ENCODE measurements at places on chromosomes 1 and 21. TPM values are rescaled to one million over a fixed set of nuclear protein-coding genes. Genes with fewer than 3 reads are reported as not detected.

DNA sequence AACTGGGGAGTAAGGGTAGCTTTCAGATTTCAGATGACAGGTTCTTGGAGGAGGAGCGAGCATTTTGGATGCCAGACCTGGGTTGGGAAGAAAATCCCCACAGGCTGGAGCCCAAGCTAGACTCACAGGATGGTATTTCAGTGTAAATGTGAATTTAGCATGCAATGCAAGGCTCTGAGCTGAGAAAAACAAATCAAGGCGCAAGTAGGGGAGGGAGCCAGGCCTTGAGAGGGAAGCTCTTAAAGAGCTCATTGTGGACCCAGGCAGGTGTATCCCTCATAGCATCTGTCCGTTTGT, 386.1 kb downstream of the MATN1 start:
- no peak overlapping the region for H3K27ac ChIP-seq
- no peaks in the 10 kb centered on the region for H3K27me3 ChIP-seq
- H3K4me3 ChIP-seq, result no peak overlapping the region
- H3K36me3 ChIP-seq, result no peaks in the 10 kb centered on the region
- no peak for DNase-seq
- peaks cover 3% of the 10 kb centered on the region for H3K4me1 ChIP-seq

DNA sequence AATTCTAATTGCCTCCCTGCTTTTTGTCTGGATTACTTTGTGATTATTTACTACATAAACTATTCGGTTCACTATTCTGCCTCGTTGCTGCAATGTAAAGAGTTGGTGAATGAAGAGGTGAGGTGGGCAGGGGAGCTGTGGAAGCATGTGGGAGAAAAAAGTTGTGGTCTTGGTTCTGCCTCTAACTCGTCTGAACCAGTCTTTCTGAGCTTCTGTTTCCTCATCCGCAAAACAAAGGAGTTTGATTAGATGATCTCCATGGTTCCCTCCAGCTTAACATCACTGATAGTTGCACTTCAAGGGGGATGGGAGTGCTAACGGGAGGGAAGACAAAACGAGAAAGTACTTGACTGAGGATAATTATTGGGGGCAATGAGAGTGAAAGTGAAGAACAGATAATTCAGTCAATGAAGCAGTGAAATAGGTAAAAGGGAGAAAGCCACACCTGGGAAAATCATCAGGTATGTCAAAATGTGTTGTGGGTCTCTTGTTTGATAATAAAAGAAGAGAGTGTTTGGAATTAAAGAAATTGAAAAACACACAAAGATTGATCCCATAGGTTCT, 26.2 kb upstream of the UHMK1 start:
- no peak for DNase-seq
- H3K27ac ChIP-seq, result peak overlapping the region; percentile 78
- H3K4me3 ChIP-seq, result peak overlapping the region; percentile 12
- peaks cover 5% of the 10 kb centered on the region for H3K36me3 ChIP-seq
- H3K4me1 ChIP-seq, result peaks cover 21% of the 10 kb centered on the region

DNA sequence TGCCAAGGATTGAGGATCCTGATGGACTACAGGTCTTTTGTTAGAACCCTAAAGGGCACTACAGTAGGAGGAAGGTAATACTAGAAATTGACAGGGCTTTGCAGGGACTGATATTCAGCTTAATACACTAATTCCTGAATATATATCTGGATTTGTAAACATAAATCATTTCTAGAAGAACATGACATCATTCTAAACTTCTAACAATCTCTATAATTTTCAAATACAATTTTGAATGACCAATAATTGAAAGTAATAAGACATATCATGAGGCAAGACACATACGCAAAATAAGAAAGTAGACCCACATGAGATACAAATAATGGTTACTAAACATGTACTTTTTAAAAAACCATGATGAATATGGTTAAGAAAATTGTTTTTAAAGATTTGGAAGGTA, 52.4 kb upstream of the LRRC8B start:
- no peak overlapping the region for H3K27ac ChIP-seq
- no peaks in the 10 kb centered on the region for H3K4me1 ChIP-seq
- peaks cover 3% of the 10 kb centered on the region for H3K27me3 ChIP-seq
- no peak overlapping the region for H3K4me3 ChIP-seq
- H3K36me3 ChIP-seq, result peaks cover 9% of the 10 kb centered on the region

DNA sequence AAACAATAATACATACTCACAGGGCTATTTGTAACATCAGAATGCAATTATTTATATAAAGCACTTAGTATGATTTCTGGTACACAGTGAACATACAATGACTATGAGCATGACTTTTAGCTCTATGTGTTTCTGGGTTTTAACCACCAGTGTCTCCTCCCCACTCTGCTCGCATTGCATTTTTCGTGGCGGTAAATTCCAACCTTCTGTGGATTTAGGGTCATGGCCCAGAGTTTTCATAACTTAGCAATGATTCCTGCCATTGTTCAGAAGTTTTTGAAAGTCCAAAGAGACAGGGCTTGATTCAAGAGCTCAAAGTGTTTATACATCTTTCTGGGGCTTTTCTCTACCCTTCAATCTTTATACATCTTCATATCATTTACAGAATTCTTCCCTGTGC, 191.3 kb downstream of the BACH1 start:
- peaks cover 6% of the 10 kb centered on the region for H3K36me3 ChIP-seq
- peaks cover 34% of the 10 kb centered on the region for H3K4me1 ChIP-seq
- no peak for DNase-seq
- H3K27me3 ChIP-seq, result no peaks in the 10 kb centered on the region

DNA sequence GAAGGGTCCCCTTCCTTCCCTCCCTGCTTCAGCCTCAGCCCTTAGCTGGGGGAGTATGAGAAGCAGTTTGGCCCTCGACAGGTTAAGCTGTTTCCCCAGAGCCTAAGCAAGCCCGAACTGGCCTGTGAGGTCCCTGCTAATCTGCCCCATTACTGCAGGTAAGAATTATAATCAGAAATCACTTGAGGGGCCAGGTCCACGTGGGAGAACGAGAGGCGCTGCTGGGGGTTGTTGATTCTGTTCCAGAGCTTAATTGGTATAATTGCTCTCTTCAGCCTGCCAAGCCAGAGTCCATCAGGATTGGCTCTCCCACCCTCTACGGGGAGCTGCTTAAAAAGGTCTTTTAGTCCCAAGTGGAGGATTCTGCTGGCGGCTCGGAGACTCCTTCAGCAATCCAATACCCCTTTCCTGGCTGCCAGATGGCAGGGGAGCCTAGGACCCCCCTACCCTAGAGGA, 70.8 kb downstream of the UBE2T start:
- H3K27me3 ChIP-seq, result peaks cover 4% of the 10 kb centered on the region
- no peak overlapping the region for H3K27ac ChIP-seq
- H3K36me3 ChIP-seq, result no peaks in the 10 kb centered on the region
- no peak overlapping the region for H3K4me3 ChIP-seq
- DNase-seq, result no peak

DNA sequence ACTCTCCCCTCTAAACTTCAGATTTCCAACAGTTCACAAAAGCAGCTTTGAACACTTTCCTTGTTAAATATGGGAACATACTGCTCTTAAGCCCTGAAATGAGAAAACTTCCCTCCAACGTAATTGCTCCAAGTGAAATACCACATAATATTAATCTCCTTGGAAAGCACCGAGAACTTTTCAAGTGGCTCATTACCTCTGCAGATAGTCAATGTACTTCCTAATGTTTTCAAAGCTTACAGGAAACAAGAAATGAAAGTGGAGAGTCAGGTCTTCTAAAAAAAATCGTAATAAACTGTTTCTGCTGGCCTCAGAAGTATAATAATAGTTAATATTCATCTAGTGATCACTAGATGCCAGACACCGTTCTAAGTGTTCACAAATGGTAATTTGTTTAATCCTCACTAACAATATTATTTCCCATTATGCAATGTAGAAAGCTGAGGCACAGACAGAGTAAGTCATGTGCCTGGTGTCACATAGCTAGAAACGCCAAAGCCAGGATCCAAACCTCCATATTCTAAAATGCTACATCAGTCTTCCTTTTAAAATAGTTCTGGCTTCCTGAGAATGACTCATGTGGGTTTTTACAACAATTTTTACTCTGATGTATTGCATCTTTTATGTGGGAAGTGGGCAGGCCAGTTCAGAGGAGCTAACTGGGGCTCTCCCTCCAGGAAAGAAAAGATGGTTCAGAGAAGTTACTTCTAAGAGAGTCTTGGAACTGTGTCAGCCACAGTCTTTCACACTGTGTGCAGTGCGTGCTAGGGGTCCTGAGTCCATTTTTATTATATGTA, 177.2 kb downstream of the PLPPR4 start:
- H3K4me3 ChIP-seq, result no peak overlapping the region
- no peaks in the 10 kb centered on the region for H3K36me3 ChIP-seq
- no peaks in the 10 kb centered on the region for H3K4me1 ChIP-seq
- no peak overlapping the region for H3K27ac ChIP-seq

Gene CBR3
- total RNA-seq, result 5.2 TPM

DNA sequence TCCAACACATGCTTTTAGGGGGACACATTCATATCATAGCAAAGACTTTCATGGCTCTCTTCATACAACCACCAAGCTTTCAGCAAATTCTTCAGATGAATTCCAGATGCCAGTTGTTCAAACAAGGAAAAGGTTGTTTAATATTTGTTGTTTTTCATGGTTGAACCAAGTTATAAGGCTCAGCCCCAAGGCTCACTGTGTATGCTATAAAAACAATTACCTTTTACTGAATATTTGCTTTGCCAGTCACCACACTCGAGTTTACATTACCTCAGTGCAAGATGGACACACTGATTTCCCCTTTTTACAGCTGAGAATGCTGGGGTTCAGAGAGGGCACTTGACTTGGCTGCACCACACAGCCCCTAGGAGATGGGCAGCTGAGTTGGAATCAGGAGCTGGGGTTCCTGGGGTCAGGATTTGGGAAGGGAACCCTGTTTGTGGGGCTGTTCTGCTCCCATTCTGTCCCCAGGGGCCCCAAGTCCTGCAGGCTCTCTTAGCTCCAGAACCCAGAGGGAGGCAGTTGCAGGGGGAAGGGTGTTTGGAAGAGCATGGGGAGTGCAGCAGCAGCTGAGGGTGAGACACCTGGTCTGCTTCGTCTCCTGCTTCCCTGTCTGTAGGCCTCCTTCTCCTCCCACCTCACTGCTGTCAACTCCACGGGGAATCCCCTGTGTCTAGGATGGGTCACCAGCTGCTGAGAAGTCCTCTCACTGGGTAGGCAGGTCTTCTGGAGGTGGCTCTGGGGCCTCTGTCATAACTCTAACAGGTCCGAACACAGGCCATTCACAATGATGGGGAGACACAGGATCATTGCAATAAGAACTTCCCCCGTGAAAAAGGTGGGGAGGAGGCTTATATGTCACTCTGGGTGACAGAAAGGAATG, 12.8 kb upstream of the TMPRSS2 start:
- H3K4me1 ChIP-seq, result no peaks in the 10 kb centered on the region
- H3K27me3 ChIP-seq, result no peaks in the 10 kb centered on the region
- no peak overlapping the region for H3K27ac ChIP-seq
- H3K4me3 ChIP-seq, result no peak overlapping the region
- 0 out of 2 replicates have a peak, but pooled peaks cover 4% of the 10 kb centered on the region for H3K36me3 ChIP-seq
- no peak for DNase-seq

DNA sequence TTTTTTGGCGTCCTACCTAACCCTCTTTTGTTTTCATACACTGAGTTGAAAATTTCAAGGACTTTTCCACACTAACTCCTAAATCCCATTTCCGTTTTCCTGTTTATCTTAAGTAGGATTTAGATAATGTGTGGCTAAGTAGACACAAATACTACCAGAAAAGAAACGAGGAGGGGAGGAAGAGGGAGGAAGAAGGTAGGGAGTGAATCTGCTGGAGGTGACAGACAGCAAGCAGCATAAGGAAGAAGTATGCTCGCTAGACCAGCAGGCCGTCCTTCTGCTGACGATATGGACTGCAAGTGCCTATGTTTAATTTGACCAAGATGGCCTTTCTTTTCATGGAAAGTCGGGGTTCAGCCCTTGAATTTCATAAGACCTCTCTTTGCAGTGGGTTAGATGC, 256.9 kb upstream of the RAB4A start:
- no peak for DNase-seq
- H3K4me1 ChIP-seq, result peaks cover 15% of the 10 kb centered on the region
- H3K27ac ChIP-seq, result no peak overlapping the region
- no peak overlapping the region for H3K4me3 ChIP-seq
- H3K27me3 ChIP-seq, result no peaks in the 10 kb centered on the region

Gene ARV1
- 9.5 TPM for total RNA-seq
